ENCODE measurements at places on chromosomes 4 and X. TPM values are rescaled to one million over a fixed set of nuclear protein-coding genes. Genes with fewer than 3 reads are reported as not detected.

DNA sequence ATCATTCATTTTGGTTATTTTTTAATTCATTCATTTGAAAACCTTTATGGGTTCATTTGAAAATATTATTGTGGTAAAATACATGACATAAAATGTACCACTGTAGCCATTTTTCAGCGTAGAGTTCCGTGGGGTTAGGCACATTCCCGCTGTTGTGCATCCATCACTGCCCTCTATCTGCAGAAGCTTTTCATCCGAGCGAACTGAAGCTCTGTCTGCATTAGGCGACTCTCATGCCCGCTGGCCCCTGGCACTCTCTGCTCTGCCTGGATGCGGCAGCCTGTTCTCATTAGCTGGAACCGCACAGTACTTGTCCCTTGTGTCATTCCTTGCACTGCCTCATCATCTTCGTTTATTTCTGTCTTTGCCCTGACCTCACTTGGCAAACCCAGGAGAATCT lies 17.5 kb downstream of the CFAP99 start:
- no peak for DNase-seq

- DNase-seq = no peak
Measured at GRCh38 chrX:18676470-18676869, 4.6 kb upstream of the RS1 start.

DNA sequence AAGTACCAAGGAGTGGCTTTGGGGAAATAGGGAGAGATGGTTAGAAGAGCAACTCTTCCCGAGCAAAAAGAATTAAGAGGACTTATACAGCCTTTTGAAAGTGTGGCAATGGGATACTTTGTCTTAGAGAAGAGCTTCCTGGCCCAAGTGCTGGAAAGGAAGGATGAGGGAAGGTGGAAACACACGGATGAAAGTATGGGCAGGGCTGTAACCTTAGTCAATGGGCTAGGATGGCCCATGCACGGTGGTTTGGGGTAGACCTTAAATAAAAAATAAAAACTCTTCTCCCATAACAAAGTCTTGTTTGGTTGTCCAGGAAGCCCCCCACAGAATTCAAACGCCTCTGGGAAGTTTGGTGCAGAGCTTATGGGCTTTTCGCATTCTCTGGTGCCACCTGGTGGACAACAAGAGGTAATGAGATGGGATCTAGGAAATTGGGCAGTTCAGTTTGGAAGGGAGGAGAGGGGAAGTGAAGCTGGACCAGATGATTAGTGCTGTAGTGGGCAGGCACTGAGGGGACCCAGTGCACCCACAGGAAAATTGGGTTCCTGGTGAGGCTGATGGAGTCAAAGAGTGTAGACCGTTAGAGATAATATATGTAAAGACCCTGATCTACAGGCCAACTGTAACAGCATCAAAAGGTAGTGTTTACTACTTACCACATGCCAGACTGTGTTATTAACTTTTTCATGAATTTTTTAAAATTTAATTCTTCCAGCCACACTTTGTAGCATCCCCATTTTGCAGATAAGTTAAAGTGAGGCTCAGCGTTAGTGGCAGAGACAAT lies 13.8 kb upstream of the ENOX2 start:
- DNase-seq = no peak

GRK4 gene
- 13.4 TPM for total RNA-seq

GRCh38 chr4:182144626-182145333 lies 98.4 kb upstream of the TENM3 start:
- no peak for DNase-seq

ANTXR2 gene
- 27.0 TPM for total RNA-seq

DNA sequence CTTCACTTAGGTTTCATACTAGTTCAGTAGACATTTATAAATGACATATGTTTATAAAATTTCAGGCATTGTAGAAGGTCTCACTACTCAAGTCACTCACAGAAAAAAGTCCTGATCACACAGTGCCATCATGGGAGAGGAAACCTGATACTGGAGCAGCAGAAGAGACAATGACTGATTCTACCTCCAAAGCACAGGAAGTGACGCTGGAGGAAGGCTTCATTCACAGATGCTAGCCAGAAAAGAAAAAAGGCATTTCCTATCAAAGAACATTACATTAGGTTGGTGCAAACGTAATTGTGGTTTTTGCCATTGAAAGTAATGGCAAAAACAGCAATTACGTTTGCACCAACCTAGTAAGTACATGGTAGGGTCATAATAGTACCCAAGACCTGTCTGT lies 79.5 kb downstream of the RASGEF1B start:
- DNase-seq = no peak

GRCh38 chr4:115780835-115781234 lies 667.4 kb upstream of the NDST4 start:
- DNase-seq = no peak

DNA sequence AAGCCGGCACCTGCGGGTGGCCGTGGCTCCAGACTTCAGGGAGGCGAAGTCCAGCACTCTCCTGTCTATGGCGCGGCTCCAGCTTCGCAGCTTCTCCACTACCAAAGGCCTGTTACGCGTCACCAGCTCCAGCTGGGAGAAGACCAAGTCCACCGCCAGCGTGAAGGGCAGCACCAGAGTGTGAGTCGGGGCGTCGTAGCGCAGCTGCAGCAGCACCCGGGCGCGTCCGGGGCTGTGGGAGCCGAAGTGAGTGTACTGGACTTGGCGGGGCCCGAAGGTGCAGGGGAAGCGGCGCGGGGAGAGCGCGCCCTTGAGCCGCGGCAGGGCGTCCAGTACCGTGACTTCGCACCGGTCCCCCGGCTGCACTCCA lies 444 bp downstream of the FREM3 start:
- no peak for DNase-seq

DNA sequence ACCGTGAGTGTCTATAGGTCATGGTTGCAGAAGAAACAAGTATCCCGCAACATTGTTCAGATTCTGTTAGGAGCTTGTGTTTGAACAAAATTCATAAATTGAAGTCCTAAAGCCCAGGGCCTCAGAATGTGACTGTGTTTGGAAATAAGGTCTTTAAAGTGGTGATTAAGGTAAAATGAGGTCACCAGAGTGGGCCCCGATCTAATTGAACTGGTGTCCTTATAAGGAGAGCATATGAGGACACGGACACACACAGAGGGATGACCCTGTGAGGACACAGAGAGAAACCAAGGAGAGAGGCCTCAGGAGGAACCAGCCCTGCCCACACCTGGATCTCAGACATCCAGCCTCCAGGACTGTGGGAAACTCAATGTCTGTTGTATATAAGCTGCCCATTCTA lies 76.9 kb downstream of the DHRSX start:
- DNase-seq = no peak

SORBS2 gene
- total RNA-seq = 41.8 TPM

USP11 gene
- total RNA-seq = 157 TPM

DNA sequence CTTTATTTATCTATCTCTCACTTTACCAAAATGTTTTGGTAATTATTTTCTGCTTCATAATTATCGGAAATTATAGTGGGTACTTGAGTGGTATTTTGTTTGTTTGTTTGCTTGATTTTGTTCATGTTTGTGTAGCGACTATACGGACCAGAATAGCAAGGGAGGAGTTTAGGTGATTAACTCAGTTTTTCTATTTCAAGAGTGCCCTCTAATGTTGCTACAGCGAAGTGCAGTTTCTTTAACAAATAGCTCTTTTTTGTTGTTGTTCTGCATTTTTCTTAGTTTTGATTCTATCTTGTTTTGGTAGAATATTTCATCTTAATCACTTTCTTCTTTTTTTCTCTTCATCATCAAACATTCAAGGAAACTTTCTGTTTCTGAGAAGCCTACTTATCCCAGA lies 40.8 kb upstream of the QRFPR start:
- DNase-seq = no peak

DNA sequence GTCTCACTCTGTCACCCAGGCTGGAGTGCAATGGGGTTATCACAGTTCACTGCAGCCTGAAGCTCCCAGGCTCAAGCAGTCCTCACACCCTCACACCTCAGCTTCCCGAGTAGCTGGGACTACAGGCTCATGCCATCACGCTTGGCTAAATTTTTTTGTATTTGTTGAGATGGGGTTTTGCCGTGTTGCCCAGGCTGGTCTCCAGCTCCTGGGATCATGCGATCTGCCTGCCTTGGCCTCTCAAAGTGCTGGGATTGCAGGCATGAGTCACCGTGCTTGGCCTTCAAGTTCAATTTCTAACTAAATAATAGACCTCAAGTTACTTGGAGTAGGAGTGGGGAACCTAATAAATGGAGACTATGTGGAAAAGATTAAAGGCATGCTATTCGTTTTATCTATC lies 48.9 kb downstream of the MND1 start:
- DNase-seq = no peak

DNA sequence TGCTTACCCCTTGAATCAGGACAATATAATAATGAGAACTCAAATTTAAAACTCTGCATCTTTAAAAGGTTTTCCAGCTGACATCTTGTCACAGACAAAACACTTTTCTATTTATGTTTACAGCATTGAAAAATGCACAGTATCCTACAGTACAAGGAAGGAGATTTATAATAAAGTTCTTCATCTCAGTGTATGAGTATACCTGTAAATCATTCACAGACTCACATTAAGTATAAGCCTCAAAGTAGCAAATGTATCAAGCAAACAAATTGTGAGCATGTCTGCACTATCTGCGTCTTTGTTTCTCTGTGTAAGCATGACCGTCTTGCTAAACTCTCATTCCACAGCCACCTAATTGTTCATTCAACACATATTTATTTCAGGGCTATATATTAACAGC lies 52.8 kb downstream of the PPP1R2C start:
- DNase-seq = no peak

BANK1 gene
- 0.72 TPM for total RNA-seq

CSN2 gene
- total RNA-seq = not detected

- no peak for DNase-seq
Measured at GRCh38 chr4:53105313-53105712, 243.2 kb downstream of the RASL11B start.

PAGE1 gene
- not detected for total RNA-seq

GRCh38 chr4:151459375-151459774 lies 50.4 kb downstream of the FHIP1A start:
- DNase-seq = no peak

GRCh38 chr4:62243895-62244294 lies 1043.8 kb downstream of the ADGRL3 start:
- no peak for DNase-seq

DNA sequence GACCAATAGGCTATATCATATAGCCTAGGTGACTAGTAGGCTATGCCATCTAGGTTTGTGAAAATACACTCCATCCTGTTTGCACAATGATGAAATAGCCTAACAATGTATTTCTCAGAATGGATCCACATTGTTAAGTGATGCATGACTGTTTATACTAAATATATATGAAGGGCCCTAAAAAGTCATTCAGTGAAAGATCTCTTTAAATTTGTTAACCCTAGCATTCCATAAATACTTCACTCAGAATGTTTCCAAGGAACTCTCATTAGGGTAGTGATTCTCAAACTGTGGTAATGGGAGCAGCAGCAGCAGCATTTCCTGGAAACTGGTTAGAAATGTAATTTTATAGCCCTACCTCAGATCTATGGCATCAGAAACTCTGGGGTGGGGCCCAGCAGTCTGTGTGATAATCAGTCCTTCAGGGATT lies 74.9 kb downstream of the PRRG1 start:
- no peak for DNase-seq

DNA sequence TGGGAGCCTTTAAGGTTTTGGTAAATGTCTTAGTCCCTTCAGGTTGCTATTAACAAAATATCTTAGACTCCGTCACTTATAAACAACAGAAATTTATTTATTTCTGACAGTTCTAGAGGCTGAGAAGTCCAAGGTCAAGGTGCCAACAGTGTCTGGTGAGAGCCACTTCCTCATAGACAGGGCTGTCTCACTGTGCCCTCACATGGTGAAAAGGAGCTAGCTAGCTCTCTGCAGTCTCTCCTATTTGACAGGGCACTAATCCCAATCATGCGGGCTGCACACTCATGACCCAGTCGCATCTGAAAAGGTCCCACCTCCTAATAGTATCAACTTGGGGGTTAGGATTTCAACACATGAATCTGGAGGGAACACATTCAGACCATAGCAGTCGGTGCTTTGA lies 63.4 kb upstream of the KLF3 start:
- no peak for DNase-seq

DNA sequence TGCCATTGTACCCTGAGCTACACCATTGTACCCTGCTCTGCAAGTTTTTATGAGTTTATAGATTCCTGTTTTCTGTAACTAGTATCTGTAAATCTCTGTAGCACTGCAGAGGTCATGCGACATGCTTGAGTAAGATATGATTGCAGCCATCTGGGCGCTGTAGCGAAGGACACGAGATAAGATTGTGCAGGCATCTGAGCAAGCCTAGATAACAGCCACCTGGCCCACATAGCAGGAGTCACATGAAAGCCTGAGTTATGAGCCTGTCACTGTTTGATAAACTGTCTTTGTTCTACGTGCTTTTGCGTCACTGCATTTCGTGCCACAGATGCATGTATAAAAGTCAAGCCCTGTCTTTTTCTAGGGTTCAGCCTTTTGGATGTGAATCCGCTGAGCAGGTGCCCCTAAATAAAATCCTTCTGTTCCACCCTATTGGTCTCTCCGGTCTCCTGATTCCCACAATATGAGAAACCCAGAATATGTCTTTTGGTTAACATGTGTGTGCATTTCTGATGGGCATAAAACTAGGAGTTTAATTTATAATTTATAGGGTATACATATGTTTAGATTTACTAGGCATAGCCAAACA lies 327.6 kb upstream of the MAOA start:
- DNase-seq = no peak

DNA sequence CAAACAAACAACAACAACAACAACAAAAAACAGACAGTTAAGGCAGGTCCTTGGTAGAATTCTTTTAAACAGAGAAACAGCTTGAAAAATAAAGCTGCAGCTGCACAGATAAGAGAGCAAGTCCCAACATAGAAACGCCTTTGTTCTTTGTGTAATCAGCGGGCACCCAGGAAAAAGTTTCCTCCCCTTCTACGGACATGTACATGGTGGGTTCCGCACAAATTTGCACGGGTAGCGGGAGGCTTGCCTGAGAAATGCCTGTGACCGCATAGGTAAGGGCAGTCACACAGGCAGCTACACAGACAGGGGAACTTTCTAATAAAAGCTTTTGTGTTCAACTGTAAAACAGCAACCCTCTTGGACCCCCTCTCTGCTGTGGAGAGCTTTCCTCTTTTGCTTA lies 25.7 kb upstream of the CT47A1 start:
- DNase-seq = no peak

- DNase-seq = no peak
Measured at GRCh38 chr4:94076498-94076897, 131.2 kb upstream of the SMARCAD1 start.

GRCh38 chrX:15301924-15302323 lies 13.5 kb downstream of the ASB11 start:
- no peak for DNase-seq

DNA sequence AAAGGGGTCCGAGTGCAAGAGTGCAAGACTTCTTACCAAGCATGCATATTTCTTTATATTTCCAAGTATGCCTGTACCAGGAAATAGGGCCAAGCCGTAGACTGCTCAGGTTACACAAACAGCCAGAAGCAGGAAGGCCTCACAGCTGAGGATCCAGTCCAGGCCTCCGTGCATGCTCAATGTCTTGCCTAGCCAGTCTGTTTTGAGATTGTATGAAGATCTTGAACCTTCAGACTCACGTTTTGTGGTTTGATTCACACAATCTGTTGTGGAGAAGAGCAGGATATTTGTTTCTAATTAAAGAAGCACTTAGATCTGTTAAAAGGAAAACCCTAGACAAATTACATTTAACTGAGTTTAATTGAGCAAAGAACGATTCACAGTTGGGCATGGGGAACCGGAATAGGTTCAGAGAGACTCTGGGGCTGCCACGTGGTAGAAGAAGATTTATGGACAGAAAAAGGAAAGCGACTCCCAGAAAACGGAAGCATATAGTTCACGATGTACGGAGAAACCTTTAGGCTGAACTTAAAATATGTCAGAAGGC lies 1.2 kb downstream of the MGST2 start:
- no peak for DNase-seq

CENPVL2 gene
- not detected for total RNA-seq

- DNase-seq = no peak
Measured at GRCh38 chrX:63350465-63350877, 661 bp downstream of the SPIN4 start.

Measured in chondrocyte (in vitro differentiated cells).